ENCODE measurements at places on chromosomes 6 and 20.

DNA sequence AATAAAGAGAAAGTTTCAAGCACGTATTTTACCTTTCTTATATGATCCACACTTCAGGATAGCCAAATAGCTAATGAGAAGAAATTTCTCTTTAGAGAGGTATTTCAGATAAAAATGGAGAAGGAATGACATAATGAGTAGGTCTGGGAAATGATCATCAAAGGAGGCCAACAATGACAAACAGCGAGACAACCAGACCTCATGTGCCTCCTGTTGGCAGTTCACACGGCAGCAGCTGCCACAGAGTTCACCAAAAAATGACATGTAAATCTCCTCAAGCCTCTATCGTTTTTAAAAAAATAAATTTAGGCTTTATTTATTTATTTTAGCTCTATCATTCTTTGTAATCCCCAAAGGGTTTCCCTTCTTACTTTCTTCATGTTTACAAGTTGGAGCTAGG lies 47.7 kb downstream of the SLC2A12 start:
- no peak for DNase-seq

DNA sequence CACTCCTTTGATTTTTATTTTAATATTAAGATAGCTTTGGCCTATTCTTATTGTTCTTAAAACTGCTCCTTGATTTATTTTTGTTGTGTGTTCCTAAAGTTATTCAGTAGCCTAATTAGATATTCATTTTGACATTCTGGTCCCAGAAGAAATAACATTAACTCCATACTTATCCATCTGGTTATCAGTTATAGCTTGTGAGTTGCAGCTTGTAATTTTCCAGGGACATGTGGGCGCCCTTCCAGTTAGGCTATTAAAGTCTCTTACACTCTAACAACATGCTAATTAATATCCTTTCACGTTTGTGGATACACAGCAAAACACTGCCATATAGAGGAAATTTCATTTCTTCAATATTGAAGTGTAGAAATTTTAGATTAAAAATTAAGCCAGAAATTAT lies 987.5 kb downstream of the HACE1 start:
- no peak for DNase-seq

- no peak for DNase-seq
These were observed 44.3 kb downstream of the GNAS start for GRCh38 chr20:58896820-58897219.

DNA sequence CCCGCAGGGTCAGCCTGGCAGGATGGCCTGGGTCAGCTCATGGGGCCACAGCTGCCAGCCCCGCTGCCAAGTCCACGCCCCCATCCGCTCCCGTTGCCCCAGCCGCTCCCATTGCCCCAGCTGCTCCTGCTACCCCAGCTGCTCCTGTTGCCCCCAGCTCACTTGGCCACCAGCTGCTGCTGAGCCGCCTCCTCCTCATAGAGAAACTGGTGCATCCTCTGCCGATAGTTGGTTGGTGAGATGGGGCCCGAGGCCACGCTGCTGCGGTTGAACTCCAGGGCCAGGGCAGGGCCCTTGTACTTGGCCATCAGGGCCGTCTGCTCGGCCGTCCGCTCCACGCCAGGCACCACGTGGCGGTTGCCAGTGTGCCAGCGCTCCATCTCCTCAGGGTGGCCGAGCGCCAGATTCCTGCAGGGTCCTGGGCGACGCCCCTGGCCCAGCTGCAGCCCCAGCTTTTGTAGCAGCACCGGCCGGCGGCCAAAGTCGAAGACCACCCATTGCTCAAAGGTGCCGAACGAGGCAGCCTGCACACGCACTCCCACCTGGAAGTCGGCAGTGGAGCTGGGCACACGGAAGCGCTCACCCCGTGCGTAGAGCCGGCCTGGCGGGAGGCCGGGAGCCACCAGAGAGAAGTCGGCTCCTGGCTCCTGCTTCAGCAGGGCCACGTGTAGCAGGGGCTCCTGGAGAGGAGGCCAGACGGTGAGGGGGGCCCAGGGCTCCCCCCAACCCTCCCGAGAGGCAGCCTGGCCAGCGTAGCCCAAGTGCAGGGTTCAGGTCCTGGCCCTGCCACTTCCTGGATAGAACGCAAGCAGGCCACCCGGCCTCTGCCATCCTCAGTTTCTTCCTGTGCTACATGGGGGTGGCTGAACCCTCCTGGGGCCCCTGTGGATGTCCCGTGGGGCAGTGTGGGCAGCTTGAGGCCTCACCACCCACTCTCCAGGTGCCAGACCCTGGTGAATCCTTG lies 4.8 kb downstream of the HELZ2 start:
- no peak for DNase-seq

- DNase-seq: no peak
These were observed 93.4 kb downstream of the ZFP64 start for GRCh38 chr20:52098186-52098585.

DNA sequence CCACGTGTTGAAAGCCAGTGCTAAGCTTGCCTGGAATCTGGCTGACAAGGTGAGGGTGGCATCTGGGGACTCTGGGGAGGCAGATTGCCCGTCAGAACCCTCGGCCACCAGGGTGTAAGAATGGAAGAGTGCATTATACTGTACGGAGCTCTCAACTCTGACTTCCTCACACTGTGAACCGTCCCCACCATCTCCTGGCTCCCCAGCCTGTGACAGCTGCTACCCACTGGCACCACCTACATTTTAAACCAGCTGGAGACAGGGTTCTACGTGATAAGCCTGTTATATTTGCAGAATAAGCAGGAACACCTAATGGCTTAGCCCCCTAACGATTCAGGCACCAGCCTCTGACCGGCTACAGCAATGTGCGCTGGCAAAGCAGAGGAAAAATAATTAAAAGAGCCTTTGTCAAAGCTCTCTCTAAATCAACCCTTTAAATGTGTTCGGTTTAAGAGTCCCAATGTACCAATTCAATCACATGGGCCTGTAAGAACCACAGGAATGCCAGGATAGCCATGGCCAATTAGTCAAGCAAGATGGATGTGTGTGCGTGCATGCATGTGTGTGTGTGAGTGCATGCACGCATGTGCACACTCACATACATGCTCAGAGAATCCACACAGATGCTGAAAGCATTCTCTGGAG lies 89.1 kb upstream of the TAB2 start:
- no peak for DNase-seq

GRCh38 chr6:40343318-40343876 lies 243.8 kb downstream of the LRFN2 start:
- DNase-seq: no peak

DNA sequence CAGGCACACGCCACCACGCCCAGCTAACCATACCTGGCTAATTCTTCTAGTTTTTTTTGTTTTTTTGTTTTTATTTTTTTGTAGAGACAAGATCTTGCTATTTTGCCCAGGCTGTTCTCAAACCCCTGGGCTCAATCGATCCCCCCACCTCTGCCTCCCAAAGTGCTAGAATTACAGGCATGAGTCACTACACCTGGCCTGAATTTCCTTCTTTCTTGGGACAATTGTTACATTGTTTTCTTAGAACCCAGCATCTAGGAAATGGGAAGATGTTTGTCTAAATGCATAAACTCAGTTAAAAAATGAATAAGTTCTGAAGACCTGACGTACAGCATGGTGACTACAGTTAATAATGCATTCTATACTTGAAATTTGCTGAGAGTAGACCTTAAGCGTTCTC lies 10.8 kb upstream of the AGPAT4 start:
- DNase-seq: no peak

DNA sequence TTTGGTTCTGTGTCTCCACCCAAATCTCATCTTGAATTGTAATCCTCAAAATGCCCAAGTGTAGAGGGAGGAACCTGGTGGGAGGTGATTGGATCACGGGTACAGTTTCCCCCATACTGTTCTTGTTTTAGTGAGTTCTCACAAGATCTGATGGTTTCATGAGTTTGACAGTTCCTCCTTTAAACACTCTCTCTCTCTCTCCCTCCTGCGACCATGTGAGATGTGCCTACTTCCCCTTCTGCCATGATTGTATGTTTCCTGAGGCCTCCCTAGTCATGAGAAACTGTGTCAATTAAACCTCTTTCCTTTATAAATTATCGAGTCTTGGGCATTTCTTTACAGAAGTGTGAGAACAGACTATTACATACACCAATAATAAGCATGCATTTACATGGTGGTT lies 12.1 kb upstream of the EYS start:
- no peak for DNase-seq
